ENCODE measurements at places on chromosomes 12 and 14.

GRCh38 chr14:79357307-79357706 lies 854.0 kb downstream of the DIO2 start:
- DNase-seq: no peak

- no peak for DNase-seq
These were observed 65.8 kb downstream of the NUMB start for GRCh38 chr14:73392329-73393257.

- no peak for DNase-seq
These were observed 3.3 kb downstream of the OR10AD1 start for GRCh38 chr12:48199774-48200221.

DNA sequence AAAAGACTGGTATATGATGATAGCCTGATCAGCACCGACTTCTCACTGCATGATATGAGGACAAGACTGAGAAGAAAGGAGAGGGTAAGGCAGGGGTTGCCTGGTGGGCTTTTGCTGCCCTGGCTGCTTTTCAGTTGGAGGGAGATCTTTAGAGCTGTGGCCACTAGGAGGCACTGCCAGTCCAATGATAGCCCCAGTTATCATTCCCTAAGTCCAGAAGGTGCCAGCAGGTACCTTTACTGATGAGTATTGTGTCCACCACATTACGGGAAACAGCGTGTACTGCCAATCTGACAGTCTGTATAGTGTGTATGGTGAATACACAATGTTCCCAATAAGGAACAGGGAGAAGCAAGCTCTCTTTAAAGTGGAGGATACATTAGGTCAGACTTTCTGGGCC lies 55.8 kb upstream of the CCDC175 start:
- DNase-seq: no peak

Measured in immature natural killer cell (primary cell).